ENCODE measurements at places on chromosomes 16 and 17. TPM values are rescaled to one million over a fixed set of nuclear protein-coding genes. Genes with fewer than 3 reads are reported as not detected.

GRCh38 chr16:28477311-28477920 lies 5.3 kb upstream of the NPIPB7 start:
- no peak for DNase-seq

The POLDIP2 gene
- 99.9 TPM for polyA plus RNA-seq

The DNAI2 gene
- polyA plus RNA-seq, result not detected

DNA sequence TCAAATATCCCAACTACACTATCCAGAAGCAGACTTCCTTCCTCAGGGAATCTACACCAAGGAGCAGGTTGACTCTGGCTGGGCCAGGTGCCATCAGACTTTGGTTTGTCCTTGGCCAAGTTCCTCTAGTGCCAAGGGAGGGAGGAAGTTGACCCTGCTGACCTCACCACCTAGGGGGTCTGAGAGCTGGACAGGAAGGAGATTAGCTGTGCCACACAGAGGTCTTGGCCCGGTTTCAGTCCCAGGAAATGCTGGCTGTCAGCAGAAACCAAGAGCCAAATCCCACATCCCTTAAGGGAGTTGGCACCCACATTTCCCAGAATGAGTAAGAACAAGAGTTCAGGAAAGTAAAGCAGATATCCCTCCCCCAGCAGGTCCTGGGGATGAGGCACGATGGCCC lies 178.2 kb downstream of the SALL1 start:
- DNase-seq, result no peak

DNA sequence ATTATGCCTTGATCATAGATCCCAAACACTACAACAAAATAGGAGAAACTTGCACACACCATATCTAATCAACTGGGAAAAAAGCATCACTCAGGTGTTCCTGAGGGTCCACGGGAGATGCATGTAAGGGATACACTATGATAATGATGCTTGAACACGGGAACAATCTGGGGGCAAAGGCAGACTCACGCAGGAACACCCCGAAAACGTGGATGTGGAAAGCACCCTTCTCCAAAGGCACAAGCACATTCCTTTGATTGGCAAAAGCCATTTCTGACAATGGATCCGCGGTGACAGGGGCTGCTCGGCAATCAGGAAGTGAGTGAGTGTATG lies 1.3 kb downstream of the ZNF652 start:
- no peak for DNase-seq

The MPV17L gene
- polyA plus RNA-seq, result 1.7 TPM

The ADGRG1 gene
- polyA plus RNA-seq, result 125 TPM

- DNase-seq, result no peak
Measured at GRCh38 chr16:70151391-70151790, 22.2 kb upstream of the CLEC18C start.

- peak; percentile 83 for DNase-seq
Measured at GRCh38 chr16:90022209-90023077, 3.2 kb upstream of the DBNDD1 start.

GRCh38 chr16:67519242-67519641 lies 9.4 kb upstream of the RIPOR1 start:
- DNase-seq, result no peak

The CBX2 gene
- polyA plus RNA-seq, result 3.6 TPM

The WNK4 gene
- 0.11 TPM for polyA plus RNA-seq

GRCh38 chr17:59328601-59329000 lies 2.9 kb upstream of the YPEL2 start:
- no peak for DNase-seq

The KIF2B gene
- not detected for polyA plus RNA-seq

DNA sequence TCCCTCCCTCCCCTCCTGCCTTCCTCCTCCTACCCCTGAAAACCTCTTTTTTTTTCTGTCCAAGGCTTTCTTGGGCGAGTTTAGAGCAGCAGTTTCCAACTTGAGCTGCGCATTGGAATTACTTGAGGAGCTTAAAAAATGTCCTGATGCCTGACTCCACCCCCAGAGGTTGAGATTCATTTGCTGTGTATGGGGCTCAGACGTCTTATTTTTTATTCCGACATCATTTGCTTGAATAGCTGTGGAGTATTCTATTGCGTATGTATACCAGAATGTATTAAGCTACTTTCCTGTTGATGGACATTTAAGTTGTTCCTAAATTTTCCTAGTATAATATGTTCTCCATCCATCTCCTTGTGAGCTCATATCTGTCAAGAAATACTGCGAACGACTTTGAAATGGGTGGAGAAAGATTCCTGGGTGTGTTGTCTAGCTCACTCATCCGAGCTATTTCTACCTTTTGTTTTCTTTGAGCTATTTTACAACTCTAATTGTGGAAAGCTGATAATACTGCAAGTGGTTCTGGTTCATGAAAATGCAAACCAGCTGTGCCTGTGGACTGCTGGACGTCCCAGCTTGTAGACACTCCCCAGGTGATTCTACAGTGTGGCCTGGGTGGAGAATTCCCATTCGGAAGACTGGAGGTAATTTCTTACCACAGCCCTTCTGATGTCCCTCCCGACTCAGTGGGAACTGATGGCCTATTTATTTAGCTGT lies 40.5 kb downstream of the CMIP start:
- no peak for DNase-seq

The CKLF gene
- 108 TPM for polyA plus RNA-seq

GRCh38 chr17:48790607-48791127 lies 26.4 kb downstream of the TTLL6 start:
- DNase-seq, result no peak

DNA sequence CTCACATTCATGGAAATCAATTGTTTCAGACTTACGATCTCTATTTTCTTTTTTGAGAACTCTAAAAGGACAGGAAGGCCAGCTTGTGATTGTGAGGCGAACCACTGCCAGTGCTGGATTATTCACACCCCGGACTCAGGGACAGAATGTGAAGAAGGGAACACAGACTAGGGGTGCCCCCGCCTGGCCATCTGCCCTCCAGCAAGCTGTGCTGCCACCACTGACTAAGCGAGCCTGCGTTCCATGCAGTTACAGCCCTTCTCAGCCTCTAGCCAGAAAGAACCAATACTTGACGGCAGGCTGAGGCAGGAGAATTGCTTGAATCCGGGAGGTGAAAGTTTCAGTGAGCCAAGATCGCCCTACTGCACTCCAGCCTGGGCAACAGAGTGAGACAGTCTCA lies 2.8 kb downstream of the HAGH start:
- DNase-seq, result peak; percentile 46

GRCh38 chr17:28940675-28941074 lies 10.6 kb downstream of the PHF12 start:
- DNase-seq, result no peak

- peak; percentile 38 for DNase-seq
Measured at GRCh38 chr16:55701442-55702319, 45.9 kb downstream of the SLC6A2 start.

The MAP1LC3B gene
- 17.9 TPM for polyA plus RNA-seq

GRCh38 chr16:67194260-67194659 lies 2.3 kb downstream of the E2F4 start:
- DNase-seq, result no peak

- DNase-seq, result peak; percentile 24
Measured at GRCh38 chr16:47463771-47464624, 2.9 kb downstream of the PHKB start.

The PIRT gene
- not detected for polyA plus RNA-seq

DNA sequence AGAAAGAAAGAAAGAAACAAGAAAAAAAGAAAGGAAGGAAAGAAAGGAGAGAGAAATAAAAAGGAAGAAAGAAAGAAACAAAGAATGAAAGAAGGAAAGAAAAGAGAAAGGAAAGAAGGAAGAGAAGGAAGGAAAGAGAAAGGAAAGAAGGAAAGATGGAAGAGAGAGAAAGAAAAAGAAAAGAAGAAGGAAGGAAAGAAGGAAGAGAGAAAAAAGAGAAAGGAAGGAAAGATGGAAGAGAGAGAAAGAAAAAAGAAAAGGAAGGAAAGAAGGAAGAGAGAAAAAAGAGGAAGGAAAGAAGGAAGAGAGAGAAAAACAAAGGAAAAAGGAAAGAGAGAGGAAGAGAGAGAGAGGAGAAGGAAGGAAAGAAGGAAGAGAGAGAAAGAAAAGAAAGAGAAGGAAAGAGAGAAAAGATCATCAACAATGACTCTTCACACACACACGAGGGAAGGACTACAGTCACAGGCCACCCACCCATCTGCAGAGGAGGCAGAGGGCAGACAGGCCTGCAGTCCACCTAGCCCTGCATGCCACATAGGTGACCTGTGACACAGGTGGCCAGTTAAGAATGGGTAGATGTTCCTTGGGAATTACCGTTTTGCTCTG lies 23.9 kb downstream of the VWA3A start:
- DNase-seq, result no peak

DNA sequence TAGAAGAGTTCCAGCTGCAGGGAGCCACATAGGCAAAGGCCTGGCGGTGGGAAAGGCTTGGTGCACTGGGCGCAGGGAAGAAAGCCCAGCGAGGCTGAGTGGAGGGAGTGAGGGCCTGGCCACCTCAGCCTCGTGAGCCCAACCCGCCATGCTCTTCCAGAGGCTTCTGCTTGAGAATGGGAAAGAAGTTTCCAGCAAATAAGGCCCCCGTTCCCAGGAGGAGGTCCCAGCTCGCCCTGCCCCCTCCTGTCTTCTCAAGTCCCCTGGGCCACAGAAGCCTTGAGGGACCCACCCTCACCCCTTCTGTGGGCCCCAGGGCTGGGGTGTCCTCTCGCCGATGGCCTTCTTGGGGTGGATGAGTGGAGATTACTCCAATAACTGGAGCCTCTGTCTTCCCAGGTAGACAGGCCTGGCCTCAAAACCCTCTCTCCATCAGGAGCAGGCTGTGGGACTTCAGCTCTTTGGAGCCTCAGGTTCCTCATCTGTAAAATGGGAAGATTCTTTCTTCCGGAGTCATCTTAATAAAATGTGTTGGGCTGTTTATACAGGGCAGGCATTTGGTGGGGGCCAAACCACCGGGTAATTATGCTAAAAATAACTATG lies 933 bp upstream of the SNN start:
- no peak for DNase-seq

GRCh38 chr17:76501018-76501826 lies at the start of gene RHBDF2:
Gene RHBDF2, minus strand, starts transcription at chr17:76501423. Its CDS starts 19,899 bp downstream, at chr17:76481524.
- peak; percentile 85 for DNase-seq

- no peak for DNase-seq
Measured at GRCh38 chr16:15822957-15823356, 33.9 kb downstream of the MYH11 start.

DNA sequence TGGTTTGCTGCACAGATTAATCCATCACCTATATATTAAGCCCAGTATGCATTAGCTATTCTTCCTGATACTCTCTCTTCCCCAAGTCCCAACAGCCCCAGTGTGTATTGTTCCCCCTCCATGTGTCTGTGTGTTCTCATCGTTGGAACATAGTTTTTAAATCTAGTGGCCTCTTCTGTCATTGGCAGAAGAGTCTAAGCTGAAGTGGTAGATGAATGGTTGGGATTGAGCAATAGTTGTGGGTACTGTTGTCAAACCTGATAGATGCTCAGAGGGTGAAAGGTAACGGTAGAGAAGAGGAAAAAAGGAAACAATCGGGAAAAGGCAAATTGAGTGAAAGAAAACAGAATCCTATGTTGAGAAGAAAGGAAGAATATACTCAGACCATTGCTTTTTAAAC lies 29.9 kb downstream of the MAP3K3 start:
- no peak for DNase-seq

GRCh38 chr16:74296104-74296431 lies 546 bp upstream of the PSMD7 start:
- DNase-seq, result no peak

DNA sequence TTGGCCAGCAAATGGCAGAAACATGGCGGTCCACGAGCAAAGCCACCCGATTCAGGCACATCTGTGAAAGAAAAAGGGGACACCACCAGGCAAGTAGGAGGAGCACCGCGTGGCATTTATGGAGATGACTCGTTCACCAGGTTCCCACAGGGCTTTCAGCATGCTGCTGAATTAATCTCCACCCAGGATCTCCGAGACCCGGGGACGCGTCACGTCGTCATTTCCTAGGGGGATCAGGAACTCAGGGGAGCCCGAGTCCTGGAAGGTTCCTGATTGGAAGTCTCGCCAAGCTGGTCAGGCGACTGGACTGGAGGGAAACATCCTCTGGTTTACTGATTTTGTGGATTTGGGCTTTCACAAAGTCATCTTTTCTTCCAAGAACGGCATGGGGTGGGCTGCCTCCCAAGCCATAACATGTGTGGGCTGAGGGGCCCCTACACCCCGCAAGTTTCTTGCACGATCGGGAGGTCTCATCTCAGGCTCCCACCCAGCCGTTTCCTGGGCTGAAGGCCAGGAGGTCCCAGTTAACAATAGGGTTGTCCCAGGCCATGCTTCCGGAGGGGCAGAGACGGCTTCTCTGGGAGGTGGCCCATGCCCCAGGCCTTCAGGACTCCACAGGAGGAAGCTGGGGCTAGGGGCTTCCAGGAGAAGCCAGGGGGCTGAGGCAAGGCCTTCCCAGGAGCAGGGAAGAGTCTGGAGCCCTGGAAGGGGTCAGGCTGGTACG lies 645 bp downstream of the DNAH17 start:
- DNase-seq, result no peak

The KRT27 gene
- polyA plus RNA-seq, result 0.03 TPM

The VWA3A gene
- not detected for polyA plus RNA-seq

GRCh38 chr17:49548506-49549310 lies 27.0 kb upstream of the NXPH3 start:
- peak; percentile 51 for DNase-seq

GRCh38 chr17:80930335-80931279 lies 61.0 kb upstream of the CHMP6 start:
- no peak for DNase-seq

- no peak for DNase-seq
Measured at GRCh38 chr16:88532434-88533241, 37.6 kb upstream of the ZC3H18 start.

The CEP20 gene
- 17.7 TPM for polyA plus RNA-seq

Data from mammary epithelial cell (primary cell).